Stimulated activated CD4-positive, alpha-beta T cell treated with anti-CD3 and anti-CD28 coated beads, Interleukin-2, amount 100 ng/mL, for 4 hours (primary cell): ENCODE measurements at places on chromosomes 1 and 21.

GRCh38 chr1:88695781-88696180 is 11.7 kb downstream of the PKN2 start:
- DNase-seq, result no peak

DNA sequence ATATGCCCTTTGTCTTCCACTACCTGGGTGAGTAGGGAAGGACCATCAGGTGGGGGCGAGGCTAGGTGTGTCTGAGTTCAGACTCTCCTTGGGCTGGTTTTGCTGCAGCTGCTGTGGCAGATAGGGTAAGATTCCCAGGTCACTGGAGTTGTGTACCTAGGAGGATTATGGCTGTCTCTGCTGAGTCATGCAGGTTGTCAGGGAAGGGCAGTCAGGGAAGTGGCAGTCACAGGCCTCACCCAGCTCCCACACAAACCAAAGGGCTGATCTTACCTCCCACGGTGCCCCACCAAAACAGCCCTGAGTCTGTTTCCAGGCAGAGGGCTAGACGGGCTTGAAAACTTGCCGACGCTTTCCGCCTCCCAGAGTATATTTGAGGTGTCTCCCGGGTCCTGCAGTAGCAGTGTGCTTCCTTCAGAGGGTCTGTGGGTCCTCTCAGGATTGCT is 201.6 kb upstream of the PLXNA2 start:
- no peak for DNase-seq

GRCh38 chr1:44296086-44296485 is 59.0 kb downstream of the ERI3 start:
- DNase-seq, result no peak

DNA sequence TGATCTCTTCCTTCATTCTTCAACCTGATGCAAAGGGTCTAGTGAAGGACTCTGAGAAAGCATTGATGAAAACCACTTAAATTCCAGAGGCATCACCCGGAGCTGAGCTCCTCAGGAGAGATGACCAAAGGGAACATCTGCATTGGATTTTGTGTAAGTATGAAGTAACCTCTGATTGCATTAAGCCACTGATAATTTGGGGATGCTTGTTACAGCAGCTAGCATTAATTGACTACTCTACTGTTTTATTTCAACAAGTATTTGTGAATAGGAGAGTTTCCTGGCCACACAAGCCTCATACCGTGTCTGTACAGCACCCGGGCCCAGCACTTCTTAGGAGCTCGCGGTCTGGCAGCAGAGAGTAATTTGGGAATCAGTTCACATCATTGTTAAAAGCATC is 250.7 kb upstream of the POU3F1 start:
- no peak for DNase-seq

DNA sequence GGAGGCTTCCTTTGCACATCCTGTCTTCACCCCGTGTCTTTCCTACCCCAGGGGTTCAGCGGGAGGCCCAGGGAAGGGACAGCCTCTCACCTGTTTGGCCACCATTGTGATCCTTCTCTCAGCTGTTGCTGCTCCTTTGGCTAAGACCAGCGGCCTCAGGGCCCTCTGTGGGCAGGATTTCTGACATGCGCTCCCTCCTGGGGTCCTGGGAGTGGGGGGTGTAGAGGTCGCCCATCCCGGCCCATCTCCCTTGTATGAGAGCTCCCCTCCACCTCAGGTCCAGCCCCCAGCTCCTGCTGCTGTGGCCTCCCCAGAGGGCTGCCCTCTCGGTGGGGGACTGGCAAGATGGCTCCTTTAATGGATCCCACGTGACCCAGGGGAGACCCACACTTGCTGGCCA is 120.5 kb downstream of the PRDM2 start:
- no peak for DNase-seq

- DNase-seq, result no peak
Observed at GRCh38 chr1:147745271-147745670, 15.1 kb downstream of the GJA5 start.

DNA sequence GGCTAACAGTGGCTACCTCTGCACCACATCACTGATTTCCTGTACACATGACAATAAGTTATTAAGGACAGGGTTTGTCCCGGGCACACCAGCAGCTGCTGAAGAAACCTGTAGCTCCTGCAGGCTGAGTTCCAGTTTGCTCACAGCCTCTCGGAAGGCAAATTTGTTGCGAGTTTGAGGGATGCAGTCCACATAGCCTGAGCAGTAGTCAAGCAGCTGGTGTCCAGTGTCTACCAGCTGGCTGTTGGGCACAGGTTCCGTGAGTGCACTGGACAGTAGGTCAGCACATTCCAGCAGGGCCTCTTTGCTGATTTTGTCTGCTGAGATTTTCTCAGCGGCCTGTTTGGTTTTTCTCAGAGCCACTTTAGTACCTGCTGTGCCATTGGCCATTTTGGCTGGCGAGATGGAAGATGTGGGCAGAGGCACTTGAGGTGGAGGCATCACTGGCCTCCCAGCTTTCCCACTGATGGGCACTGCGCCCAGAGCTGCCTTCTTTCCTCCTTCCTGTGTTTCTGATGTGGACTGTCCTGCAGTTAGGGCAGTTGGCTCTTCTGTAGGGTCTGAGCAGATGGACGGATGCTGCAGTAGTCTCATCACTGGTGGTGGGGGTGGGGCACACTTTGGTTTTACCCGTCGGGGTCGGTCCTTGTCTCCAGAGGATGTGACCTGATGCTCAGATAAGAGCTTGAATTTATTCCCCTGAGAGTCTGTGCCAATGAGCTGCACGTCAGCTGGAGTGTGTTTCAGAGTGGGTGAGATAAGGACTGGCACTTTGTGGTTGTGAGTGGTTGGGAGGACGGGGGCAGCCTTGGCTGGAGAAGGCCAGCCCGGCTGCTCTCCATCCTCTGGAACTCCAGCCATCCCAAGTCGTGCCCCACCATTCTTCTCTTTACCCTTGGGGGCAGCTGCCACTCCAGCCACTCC is 26.1 kb downstream of the TOR3A start:
- no peak for DNase-seq

DNA sequence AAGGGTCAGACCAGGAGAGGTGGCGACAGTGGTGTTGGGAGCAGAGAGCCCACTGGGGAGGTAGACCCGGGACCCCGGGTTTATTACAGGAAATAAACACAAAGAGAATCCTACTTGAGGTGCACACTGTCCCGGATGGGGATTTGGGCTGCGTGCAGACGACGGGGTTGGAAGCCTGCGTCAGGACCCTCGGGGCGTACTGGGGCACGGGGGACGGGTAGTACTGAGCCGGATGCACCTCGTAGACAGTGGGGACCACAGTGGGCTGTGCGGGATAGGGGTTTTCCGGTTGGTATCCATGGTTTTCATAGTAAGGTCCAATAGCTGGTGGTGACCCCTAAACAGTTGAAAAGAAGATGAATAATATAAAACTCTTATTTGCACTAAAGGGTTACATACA is 13.7 kb downstream of the TMPRSS2 start:
- no peak for DNase-seq

- no peak for DNase-seq
Observed at GRCh38 chr1:9558271-9558945, 19.1 kb downstream of the SLC25A33 start.

DNA sequence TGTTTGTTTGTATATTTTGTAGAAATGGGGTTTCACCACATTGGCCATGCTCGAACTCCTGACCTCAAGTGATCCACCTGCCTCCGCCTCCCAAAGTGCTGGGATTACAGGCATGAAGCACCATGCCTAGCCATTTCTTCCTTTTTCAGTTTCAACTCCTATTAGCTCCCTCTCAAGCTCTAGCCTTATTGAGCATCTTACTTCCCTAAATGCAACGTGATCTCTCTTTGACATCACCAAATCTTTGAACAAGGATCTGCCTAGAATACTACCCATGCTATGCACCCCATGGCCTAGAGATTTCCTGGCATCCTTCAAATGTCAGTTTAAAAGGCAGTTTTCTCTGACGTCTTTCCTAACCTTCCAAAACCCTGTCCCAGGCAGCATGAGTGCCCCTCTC is 91.1 kb upstream of the NR5A2 start:
- DNase-seq, result no peak

DNA sequence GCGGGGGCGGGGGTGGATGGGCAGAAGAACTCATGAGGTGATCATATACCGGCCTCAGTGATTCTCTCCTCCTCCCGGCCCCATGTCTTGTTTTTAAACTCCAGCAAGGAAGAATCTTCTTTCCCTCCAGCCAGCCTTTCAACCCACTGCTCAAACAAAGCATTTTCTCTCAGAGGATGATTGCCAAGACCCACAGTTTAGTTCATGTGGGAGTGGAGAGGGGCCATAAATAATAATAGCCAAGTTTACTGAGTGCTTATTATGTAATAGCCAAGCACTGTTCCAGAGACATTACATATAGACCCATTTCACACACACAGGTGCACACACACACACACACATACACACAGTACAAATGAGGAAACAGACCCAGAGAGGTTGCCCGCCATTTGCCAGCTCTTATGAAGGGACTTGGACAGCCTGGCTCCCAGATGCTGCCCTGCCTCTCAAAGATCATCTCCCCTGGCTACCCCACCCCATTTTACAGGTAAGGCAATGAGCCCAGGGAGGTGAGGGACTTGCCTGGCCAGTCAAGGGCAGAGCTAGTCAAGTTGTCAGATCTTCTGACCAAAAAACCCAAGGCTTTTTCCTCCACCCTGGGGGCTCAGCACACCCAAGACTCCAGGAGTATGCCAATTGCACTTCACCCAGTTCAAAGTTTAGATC is 18.0 kb upstream of the BCAR3 start:
- DNase-seq, result no peak

DNA sequence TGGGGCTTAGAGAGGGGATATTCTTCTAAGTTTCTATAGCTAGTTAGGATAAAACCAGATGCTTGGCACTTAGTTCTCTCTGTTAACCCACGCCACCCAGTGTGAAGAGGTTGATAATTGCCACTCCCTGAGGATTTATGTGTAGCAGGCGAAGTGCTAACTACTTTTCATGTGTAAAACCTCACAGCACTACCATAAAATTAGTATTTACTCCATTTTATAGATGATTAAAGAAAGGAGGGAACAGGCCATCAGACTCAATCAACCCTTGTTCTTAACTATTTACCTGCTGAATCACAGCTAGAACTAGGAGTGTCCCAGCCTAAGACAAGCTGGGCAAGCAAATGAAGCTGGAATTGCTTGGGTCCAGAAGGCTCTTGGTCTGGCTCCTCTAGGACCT is 8.9 kb downstream of the LIN28A start:
- no peak for DNase-seq

- no peak for DNase-seq
Observed at GRCh38 chr1:3168678-3169077, 99.7 kb downstream of the PRDM16 start.

- DNase-seq, result no peak
Observed at GRCh38 chr1:90039652-90040051, 44.7 kb downstream of the ZNF326 start.

GRCh38 chr1:159663552-159663951 is 50.8 kb downstream of the CRP start:
- DNase-seq, result no peak

DNA sequence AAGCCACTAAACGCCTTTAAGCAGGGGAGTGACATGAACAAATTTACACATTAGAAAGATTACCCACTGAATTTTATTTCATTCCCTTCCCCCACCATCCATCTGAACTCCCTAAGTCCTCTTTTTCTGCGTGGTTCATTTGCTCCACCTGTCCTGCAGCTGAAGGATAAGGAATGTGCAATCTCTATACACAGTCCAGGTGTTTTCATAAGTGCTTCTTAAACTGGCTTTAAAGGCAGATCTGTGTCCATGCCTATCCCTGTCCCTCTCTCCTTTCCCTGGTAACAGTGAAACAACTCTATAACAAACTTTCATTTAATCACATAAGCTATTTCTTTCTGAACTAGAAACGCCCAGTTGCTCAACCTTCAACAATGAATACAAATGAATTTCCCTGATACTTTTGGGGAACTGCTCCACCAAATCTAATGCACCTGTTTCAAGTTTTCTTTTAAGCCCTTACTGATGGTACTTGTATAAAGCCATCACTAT is 8.4 kb downstream of the GSTM3 start:
- no peak for DNase-seq

GRCh38 chr1:154414606-154415005 is 9.5 kb downstream of the IL6R start:
- no peak for DNase-seq

GRCh38 chr1:2267862-2268261 is 39.7 kb downstream of the SKI start:
- DNase-seq, result no peak

DNA sequence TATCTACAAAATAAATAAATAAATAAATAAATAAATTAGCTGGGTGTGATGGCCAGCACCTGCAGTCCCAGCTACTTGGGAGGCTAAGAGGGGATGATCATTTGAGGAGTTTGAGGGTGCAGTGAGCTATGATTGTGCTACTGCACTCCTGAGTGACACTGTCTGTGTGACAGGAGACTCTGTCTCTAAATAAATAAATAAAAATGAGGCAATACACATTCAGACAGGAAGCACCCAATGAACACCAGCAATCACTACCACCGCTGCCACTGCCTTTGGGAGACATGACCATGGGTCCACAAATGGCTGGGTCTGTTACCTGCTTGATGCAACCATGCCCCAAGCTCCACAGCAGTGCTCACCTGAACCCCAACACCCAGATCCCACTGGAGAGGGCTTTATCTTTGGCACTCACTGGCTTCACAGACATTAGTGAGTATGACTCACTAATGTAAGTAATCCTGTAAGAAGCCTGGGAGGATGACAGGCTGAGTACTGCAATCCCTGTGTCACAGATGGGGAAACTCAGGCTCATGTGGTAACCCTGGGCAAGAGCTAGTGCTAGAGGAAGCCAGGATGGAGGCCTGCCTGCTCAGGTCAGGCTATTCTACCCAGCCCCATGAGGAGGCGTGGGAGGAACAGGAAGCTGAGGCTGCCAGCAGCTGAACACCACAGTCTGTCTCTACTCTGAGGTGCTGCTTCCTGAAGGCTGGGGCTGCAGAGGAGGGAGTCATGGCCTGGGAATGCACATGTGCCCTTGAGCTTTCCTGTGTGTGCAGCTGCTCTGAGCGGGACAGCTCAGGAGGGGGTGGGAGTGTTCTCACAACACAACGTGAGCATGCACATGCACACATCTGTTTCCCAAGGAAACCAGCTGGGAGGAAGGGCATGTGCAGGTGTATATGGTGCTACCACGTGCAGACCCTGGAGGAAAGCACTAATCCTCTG is 43.0 kb downstream of the SLC9A1 start:
- peak; percentile 45 for DNase-seq
